Cortex of kidney (tissue), 1 donor: ENCODE measurements at places on chromosomes 7 and 10.

GRCh38 chr7:111393011-111393754, 169.1 kb downstream of the IMMP2L start:
- no peak for DNase-seq

GRCh38 chr10:104472505-104472904, 118.9 kb downstream of the CFAP58 start:
- no peak for DNase-seq

DNA sequence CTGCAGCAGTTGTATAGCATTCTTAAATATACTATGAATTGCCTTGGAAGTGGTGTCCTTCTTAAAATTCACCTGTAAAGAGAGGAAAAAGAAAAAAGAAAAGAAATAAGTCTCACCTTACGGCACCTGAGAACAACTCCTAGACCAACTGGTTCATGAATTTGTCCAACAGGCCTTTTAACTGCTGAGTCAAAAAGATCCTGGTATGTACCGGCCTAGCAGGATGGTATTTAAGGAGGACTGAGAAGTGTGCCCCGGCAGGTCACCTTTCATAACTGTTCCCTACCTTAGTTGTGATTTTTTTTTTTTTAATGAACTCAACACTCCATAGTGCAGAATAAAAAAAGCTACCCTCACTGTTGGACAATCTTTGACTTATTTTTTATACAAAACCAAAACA, 25.8 kb downstream of the STN1 start:
- no peak for DNase-seq

GRCh38 chr7:27409776-27410175, 167.2 kb downstream of the EVX1 start:
- no peak for DNase-seq

DNA sequence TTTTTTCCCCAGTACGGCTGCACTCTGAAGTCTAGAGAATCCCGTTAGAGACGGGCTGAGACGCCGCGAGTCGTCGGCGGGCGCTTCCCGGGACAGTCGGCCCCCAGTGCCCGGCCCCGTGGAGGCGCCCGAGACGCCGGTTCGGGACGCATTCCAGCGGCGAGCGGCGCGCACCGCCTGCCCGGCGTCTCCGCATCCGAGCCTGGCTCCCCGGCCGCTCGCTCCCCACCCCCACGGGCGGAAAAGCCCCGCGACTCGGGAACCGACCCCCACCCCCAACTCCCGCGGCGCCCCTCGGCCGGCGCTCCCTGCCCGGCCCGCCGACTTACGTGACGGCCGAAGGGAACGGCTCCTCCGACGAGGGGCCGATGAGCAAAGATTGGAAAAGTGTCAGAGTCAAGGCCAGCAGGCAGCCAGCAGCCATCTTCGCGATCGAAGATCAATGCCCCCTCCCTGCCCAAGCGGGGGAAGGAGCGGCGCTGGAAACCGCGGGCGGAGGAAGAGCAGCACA, 486 bp downstream of the CACNA2D1 start:
- no peak for DNase-seq

DNA sequence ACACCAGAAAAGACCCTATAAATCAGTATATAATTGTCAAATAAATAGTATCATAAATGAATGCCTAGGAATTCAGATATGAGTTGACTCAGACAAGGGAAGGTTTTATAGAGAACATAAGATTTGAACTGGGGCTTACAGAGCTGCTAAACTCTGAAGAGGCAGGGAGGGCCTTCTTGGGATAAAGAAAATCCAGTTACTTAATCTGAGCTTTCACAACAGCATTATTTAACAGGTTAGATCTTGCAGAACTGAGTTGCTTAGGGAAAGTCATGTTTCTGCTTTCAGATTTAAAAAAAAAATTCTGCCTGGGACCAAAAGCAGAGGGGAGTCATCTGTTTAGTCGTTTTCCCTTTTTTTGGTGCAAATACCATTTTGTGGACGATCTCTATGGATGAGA, 594.8 kb upstream of the FZD8 start:
- no peak for DNase-seq

DNA sequence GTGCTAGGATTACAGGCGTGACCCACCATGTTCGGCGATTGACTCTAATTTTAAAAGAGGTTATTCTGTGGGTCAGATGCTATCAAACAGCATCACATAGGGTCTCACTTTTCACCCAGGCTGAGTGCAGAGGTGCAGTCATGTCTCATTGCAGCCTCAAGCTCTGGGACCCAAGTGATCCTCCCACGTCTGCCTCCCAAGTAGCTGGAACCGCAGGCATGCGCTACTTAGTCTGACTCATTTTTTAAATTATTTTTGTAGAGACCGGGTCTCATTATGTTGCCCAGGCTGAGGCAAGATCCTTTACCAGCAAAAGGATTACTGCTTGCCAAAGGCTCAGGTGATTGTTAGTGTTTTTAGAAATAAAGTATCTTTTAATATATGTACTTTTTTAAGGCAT, 42.9 kb upstream of the STOX1 start:
- no peak for DNase-seq

- DNase-seq: no peak
These were observed 15.5 kb downstream of the AMPH start for GRCh38 chr7:38615665-38616064.
